ENCODE measurements at places on chromosomes 11 and 22.

DNA sequence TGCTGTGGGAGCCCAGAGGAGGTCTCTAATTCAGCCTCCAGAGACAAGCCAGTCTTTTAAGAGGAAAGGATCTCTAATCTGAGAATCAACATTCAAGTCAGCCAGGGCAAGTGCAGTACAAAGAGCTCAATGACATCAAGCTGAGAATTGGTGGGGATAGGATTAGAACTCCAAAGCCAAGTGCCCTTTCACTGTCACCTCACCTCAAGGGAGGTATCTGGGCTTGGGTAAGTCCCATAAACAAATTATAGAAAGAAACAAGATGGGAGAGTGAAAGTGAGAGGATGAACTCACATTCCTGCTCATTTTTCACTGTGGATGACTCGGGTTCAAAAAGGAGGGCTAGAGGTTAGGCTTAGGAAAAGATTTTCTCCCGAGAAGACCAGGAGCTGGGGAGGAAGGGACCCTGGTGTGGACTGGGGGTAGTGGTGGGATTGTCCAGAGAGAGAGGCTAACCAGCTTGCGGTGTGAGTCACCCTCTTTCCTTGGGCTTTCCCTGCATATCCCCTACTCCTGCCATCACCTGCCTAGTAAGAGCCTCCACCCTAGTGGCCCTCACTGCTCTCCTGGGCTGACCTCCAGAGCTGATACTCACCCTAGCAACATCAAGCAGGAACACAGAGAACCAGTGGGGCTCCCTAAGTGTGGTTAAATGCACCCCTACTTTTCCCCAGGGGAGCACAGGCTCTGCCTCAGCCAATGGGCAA lies 70.4 kb downstream of the RRM1 start:
- DNase-seq: no peak

- DNase-seq: no peak
These were observed 144.7 kb upstream of the LMO1 start for GRCh38 chr11:8408151-8408941.

GRCh38 chr22:28244757-28245156 lies 325.7 kb upstream of the PITPNB start:
- DNase-seq: no peak

DNA sequence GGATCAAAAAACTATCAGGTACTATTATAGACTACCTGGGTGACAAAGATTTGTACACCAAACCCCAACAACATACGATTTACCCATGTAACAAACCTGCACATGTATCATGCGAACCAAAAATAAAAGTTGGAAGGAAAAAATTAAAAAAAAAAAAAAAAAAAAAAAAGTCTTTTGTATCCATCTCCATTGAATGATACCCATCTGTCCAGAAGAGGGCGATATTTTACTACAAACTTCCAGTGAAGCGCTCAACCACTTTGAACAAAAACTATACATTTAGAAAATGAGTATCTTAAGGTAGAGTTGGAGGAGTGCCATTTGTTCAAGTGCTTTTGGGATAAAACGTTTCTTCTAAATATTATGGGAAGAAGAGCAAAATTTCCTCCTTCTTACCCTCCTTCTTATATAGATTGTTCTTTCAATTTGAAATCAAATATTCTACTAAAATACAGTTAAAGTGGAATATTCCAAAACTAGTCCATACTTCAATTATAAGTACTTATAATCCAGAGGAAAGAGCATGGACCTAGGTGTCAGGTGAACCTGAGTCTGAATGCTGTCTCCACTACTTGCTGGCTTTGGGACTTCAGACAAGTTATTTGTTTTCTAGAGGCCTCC lies 23.3 kb downstream of the ARL14EP start:
- no peak for DNase-seq
